ENCODE measurements at places on chromosomes 1 and 21.

- no peak for DNase-seq
Observed at GRCh38 chr1:192448026-192448578, 127.5 kb upstream of the RGS1 start.

GRCh38 chr1:243315455-243315854, 59.6 kb downstream of the SDCCAG8 start:
- DNase-seq: no peak

- no peak for DNase-seq
Observed at GRCh38 chr1:94974824-94975223, 47.9 kb upstream of the CNN3 start.

DNA sequence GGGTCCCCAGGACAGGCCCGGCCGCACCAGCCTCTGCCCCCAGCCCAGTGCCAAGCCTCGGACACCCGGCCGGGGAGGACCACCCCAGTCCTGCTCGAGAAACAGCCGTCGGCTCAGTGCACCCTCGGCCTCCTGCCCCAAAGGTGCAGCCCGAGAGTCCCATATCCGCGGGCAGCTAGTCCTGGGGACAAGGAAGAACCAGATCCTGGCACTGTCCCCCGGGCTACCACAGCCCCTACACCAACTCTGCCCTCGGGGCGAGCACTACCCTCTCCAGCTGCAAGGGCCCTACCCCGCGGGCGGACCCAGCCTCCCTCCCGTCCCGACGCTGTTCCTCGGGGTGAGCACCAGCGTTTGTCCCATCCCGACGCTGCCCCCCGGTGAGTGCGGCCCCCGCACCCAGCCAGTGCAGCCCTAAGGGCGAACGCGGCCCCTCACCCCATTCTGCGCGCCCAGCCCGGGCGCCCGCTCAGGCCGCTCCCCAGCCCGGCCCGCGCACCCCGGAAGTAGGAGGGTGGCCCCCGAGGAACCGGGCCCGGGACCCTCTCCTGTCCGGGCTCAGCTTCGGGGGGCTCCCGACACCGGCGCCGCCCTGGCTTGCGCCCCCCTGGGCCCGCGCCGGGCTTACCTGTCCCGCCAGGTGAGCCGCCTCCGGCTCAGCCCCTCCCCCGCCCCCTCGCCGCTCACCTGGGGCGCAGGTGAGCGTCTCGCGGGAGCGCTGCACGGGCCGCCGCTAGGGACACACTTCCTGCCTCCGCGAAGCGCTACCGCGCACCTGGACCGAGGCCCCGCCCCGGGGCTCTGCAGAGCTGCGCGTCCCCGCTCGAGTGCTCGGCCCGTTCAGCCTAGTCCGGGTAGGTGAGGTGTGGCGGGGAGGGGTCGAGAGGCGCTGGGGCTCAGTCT, at the start of gene KDF1:
Gene KDF1, minus strand, starts transcription at position 747 of the 903 bp plus-strand sequence. CDS start 8,088 bp downstream, outside the sequence.
- peak; percentile 28 for DNase-seq

DNA sequence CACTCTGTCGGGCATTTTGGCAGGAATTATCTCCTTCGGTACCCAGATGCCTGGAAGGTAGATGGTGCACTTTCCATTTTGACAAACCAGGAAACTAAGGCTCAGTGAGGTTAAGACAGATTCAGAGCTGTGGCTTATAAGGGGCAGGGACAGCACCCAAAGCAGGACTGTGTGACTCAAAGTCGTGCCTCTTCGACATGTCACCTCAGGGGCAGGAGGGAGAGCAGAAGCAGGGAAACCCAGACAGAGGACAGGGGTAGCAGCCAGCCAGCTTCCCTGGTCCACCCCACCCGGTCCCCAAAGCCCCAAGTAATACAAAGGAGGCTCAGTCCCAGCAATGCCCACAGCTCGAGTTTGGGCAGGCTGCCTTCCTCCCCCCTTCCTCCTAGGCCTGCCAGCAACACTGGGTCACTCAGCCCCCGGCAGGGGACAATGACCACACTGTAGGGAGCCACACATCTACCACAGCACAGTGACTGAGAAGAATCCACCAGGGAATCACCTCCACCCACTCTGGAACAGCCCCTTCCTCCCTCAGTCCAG, 2.5 kb downstream of the RHOC start:
- DNase-seq: no peak

DNA sequence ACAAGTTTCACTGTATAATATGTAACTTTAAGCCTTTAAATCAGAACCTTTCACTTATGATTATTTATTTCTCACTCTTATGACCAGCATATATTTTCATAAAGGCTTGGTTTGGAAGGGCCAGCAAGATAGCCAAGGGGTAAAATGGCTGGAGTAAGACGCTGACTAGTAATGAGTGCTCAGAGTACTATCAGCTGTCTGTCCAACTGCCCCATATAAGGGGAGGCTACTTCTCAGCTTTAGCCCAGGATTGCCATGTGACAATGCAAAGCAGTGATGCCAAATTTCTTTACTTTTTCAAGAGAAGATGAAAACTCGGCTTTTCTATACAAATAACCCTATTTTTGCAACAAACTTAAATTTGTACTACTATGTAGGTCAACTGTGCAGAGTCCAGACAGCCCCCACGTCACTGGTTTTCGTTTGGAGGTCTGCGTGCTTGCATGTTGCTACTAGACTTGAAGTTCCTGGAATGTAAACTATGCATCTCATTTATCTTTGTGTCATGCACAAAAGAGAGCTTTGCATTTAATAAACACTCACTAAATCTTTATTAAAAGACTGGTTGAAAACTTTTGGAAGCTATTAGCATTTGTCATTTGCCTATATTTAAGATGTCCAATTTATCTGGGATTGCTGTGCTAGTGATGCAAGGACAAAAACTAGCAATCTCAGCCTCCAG, 110.4 kb downstream of the TNFSF18 start:
- DNase-seq: no peak

GRCh38 chr1:205633421-205633976, 1.7 kb upstream of the ELK4 start:
- no peak for DNase-seq

GRCh38 chr21:37790905-37791304, 125.4 kb downstream of the KCNJ6 start:
- DNase-seq: no peak

GRCh38 chr1:53547231-53547790, 88.1 kb downstream of the DMRTB1 start:
- no peak for DNase-seq

- no peak for DNase-seq
Observed at GRCh38 chr1:112727716-112728115, 12.6 kb upstream of the PPM1J start.

- DNase-seq: no peak
Observed at GRCh38 chr21:39046236-39046916, 136.9 kb downstream of the PSMG1 start.

DNA sequence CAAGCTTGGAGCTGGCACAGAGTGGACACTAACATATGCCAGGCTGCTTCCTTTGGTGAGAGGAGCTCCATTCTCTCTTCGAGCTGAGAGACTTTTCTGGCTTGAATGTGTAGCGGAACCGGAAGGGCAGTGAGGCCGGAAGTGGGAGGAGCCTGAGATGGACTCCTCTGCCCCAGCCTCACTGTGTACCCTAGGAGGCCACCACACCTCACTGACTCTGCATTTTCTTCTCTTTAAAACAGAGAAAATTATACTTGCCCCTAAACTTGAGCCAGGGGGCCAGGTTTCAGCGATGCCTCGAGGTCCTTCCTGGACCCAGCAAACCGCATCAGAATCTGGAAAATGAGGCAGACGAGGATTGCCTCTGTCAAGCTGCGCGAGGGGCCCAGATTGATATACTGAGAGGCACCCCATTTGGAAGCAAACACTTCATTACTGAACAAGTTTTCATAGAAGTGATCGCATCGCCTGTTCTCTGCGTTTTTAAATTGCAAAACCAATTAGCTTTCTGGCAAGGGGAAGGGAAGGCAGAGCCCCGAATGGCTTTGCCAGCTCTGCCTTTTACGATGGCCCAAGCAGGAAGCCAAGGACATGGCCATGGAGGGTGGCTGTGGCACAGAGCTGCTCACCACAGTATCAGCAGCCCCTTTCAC, 708.1 kb downstream of the PTPRU start:
- no peak for DNase-seq

- DNase-seq: no peak
Observed at GRCh38 chr1:243394601-243395464, 139.0 kb downstream of the SDCCAG8 start.

DNA sequence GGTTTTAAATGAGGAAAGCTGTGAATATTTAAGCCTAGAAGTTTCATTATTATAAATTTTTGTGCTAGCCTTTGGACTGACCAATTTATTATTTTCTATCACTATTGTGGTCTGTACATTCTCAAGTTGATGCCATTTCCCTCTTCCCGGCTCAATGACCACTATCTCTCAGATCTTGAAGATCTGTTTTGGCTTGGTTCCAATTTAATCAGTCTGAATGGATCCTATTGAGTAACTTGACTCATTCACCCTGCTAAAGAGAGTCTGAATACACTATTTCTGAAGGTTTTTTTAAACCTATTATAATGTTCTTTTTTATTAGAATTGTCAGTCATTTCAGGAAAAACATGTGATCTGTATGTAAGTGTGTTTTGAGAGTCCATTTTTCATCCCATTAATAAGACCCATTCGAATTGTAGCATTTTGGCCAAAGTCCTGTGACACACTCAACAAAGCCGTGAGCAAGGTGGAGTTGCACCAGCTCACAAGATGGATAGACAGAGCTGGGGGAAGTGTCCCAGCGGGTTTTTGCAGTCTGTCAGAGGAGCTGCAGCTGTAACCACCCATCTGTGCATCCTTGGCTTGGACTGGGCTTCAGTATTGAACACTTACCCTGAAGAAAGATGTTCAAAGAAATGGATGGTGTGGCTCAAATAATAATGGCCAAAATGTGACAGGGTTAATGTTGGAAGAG, 145.6 kb downstream of the NFIA start:
- no peak for DNase-seq

- DNase-seq: no peak
Observed at GRCh38 chr1:1521331-1521730, 9.4 kb downstream of the ATAD3A start.

GRCh38 chr1:221543529-221544120, 198.3 kb downstream of the DUSP10 start:
- DNase-seq: no peak

GRCh38 chr1:98294127-98294526, 367.4 kb upstream of the SNX7 start:
- no peak for DNase-seq

- no peak for DNase-seq
Observed at GRCh38 chr1:35577071-35577998, 4.2 kb downstream of the TFAP2E start.

DNA sequence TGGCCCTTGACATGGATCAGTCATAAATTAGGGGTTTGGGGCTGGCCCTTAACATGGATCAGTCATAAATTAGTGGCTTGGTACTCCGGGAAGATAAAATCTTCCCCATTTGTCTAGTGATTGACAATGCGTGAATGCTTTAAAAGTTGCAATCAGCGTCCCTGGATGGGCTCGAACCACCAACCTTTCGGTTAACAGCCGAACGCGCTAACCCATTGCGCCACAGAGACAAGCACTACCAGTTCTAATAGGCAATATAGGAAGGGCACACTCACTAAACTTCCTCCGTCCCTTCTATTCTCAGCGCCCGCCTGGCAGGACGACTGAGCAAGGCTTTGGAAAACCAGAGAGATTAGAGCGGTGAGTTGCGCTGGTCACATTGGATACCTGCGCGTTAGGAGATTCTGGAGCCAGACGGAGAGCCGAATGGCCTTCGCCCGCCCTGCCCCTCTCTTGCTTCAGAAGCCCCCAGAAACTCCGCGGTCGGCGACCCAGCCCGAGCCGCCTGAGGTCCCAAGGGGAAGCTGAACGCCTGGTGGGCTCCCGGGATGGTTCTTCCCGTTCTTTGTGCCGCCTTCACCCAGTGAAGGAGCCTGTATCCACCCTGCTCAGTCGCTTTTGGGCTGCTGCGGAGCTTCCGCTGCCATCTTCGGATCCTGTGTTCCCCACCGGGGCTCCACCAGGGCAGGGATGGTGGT, 235.9 kb downstream of the FAM72C start:
- DNase-seq: no peak

- no peak for DNase-seq
Observed at GRCh38 chr1:82836973-82837680, 1036.4 kb downstream of the ADGRL2 start.

GRCh38 chr1:164704954-164705353, 146.0 kb downstream of the PBX1 start:
- no peak for DNase-seq

GRCh38 chr1:208110296-208110695, 133.9 kb downstream of the PLXNA2 start:
- no peak for DNase-seq

DNA sequence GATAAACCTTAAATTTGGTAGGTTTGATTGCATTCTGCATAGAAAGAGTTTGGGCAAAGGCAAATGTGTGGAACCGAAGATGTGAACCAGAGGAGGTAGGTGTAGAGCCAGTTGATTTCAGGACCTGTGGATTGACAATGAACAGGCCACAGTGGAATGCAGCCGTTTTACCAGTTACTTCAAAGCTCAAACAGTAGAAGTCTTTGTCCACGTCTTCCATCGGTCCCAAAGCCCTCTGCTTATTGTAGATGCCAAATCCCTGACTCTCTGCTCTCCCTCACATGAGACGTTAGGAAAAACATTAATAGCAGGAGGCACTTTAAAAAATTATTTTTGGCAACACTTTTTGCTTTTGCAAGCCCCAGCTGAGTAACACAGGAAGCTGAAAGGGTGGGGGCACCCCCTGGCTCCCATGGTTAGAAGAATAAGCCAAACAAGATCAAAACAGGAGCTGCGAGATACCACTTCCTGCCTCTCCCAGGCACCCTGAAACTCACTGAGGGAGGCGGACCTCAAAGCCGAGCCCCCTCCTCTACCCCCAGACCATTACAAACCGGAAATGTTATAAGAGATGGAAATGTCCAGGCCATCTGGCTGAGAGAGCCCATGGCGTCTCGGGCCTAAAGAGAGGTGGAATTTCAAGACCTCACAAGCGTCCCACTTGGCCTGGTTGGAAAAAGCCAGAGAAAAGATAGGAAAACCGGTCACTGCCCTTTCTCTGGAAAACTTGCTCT, 13.5 kb downstream of the TRAF3IP3 start:
- peak; percentile 52 for DNase-seq

DNA sequence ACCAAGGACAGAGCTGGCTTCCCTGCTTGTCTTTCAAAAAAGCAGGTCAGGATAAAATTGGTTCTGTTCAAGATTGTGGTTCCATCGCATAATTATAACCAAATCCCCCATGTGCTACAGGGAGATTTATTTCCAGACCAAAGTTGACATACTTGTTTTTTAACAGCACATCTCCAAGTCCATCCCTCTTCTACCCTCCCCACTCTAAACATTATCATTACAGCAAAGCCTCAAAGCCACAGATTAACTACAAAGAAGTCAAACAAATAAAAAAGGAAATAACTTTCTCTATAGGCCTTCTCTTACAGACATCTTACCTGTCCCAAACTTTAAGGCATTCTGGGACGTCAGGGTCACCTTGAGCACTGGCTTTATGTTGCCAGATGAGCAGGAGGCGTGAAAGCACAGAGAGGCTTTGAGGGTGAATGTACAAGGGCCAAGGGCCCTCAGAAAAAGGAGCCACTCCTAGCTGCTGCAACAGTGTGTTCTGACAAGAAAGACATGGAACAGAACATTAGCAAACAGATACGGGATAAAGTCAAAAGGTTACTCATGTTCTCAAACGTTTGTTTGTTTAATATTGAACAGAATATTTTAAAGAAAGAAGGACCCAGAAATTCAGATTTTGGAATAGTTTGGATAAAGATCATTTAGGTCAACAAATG, 31.2 kb downstream of the UBR4 start:
- DNase-seq: no peak

Measured in stimulated activated CD4-positive, alpha-beta T cell treated with anti-CD3 and anti-CD28 coated beads, Interleukin-1b, Interleukin-23, amount 100 ng/mL, for 4 hours (primary cell).